ENCODE measurements at places on chromosomes 5 and 9. TPM values are rescaled to one million over a fixed set of nuclear protein-coding genes. Genes with fewer than 3 reads are reported as not detected.

GRCh38 chr5:78974601-78975000 lies 10.5 kb downstream of the ARSB start:
- no peaks in the 10 kb centered on the region for H3K4me1 ChIP-seq
- H3K27ac ChIP-seq = no peak overlapping the region
- no peak for DNase-seq
- no peaks in the 10 kb centered on the region for H3K36me3 ChIP-seq
- H3K4me3 ChIP-seq = no peak overlapping the region

GRCh38 chr5:68644971-68645370 lies 429.4 kb downstream of the PIK3R1 start:
- H3K4me1 ChIP-seq = no peaks in the 10 kb centered on the region
- no peaks in the 10 kb centered on the region for H3K36me3 ChIP-seq
- no peaks in the 10 kb centered on the region for H3K27me3 ChIP-seq
- H3K4me3 ChIP-seq = no peak overlapping the region

DNA sequence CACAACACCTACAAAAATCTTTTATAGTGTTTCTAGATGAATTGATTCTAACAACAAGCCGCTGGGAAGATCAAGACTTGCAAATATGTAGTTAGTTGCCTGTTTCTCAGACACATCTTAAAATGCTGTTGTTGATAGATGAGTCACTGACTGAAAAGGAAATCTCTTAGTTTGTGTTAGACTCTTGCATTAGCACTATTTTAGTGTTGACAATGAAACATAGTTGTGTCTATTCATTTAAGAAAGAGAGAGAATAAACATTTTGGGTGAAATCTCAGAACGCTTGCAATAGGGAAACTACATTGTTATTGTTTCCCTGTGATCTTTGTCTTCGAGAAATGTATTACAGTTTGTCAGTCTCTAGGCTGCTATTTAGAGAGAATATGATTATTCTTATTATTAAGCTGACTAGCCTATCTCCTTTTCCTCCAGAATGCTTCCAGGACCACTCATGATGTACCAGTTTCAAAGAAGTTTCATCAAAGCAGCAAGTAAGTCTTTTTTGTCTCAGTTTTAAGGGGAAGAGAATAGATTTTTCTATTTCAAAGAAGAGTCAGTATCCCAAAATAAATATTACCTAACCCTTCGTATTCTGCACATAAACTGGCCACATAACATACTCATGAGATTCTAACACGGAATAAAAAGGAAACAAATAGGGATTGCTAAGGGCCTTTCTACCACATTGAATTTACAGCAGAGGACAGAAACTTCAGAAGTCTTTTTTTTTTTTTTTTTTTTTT lies 285.6 kb downstream of the ARHGAP26 start:
- DNase-seq = no peak
- H3K4me1 ChIP-seq = peaks cover 24% of the 10 kb centered on the region
- H3K4me3 ChIP-seq = no peak overlapping the region
- no peak overlapping the region for H3K27ac ChIP-seq

PROP1 gene
- not detected for total RNA-seq

- no peak overlapping the region for H3K27ac ChIP-seq
- no peaks in the 10 kb centered on the region for H3K4me1 ChIP-seq
- peaks cover 14% of the 10 kb centered on the region for H3K27me3 ChIP-seq
- H3K36me3 ChIP-seq = peaks cover 1% of the 10 kb centered on the region
- H3K4me3 ChIP-seq = no peak overlapping the region
- no peak for DNase-seq
Observed at GRCh38 chr9:137175345-137175961, 3.6 kb upstream of the TMEM210 start.

DNA sequence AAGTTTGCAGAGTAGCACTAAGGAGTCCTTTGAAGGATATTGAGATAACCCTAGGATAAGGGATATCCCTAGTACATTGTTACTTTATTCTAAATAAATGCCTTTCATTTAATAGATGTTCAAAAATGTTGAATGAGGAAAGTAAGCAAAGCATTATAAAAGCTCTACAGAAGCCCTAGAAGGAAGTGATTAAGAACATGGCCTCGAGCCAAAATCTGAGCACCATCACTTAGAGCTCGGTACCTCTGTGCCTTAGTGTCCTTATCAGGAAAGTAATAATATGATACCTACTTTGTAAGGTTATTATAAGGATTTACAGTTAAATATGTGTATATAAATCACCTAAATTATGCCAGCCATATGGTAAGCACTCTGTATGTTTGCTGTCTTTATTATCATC lies 242.6 kb downstream of the KIAA0825 start:
- no peaks in the 10 kb centered on the region for H3K27me3 ChIP-seq
- no peak overlapping the region for H3K27ac ChIP-seq
- no peak overlapping the region for H3K4me3 ChIP-seq
- DNase-seq = no peak
- H3K36me3 ChIP-seq = no peaks in the 10 kb centered on the region
- H3K4me1 ChIP-seq = no peaks in the 10 kb centered on the region

GRCh38 chr5:116621599-116621998 lies 47.0 kb upstream of the SEMA6A start:
- H3K4me1 ChIP-seq = no peaks in the 10 kb centered on the region
- no peak overlapping the region for H3K27ac ChIP-seq
- H3K27me3 ChIP-seq = no peaks in the 10 kb centered on the region
- H3K36me3 ChIP-seq = no peaks in the 10 kb centered on the region
- DNase-seq = no peak

DNA sequence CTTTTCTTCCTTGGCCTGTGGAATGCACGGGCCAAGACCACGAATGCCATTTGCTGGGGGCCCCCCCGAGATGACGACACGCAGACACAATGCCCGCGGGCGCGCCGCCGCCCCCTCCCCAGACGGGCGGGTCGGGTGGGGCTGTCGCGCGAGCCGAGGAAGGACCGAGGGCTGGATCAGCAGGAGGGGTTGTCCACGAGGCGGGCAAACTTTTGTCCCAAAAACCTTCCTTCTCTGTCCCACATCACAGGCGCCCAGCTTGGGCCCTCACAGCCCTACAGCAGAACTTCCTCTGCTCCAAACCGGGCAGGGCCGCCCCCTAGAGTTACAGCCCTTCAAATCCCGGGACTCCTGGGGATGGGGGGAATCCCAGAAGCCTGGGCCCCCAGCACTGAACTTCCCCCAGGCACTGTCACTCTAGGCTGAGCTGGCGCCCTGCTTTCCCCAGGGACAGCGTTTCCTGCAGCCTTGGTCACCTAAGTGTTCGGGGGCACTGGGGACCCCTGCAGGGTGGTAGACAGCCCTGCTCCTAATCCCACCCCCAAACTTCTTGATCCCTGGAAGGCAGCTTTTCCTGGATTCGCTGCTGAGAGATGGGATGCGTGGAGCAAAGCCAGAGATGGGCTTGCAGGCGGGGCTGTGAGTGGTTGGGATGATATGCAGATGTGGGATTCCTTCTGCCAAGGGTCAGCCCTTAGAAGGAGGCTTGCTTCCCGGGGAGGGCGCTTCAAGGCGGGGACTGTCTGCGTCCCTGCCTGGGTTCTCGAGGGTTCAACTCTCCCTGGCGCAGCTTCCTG lies 980 bp downstream of the COL5A1 start:
- no peak for DNase-seq
- H3K27me3 ChIP-seq = no peaks in the 10 kb centered on the region
- H3K27ac ChIP-seq = no peak overlapping the region
- H3K4me1 ChIP-seq = no peaks in the 10 kb centered on the region
- no peaks in the 10 kb centered on the region for H3K36me3 ChIP-seq

DNA sequence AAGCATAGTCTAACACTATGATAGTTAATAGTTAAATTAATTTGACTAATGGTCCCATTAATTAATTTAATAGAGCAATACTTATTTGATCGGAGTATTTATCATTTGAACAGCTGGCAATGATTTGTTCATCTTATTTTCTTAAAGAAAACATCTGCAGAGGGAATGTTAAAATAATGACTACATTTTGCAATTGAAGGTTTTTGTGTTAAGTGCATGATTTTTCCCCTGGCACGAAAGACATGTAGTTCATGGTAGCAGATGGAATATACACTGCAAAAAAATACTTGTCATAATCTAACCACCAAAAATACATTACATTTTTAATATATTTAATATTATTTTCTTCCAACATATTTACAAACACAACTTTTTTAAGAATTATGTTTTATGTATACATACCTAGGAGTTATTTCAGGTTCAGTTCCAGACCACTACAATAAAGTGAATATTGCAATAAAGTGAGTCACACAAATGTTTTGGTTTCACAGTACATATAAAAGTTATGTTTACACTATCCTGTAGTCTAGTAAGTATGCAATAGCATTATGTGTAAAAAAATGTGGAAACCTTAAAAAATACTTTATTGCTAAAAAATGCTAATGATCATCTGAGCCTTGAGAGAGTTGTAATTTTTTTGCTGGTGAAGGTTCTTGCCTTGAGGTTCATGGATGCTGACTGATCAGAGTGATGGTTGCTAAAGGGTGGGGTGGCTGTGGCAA lies 292.6 kb upstream of the DAB2 start:
- DNase-seq = no peak
- no peak overlapping the region for H3K4me3 ChIP-seq
- no peaks in the 10 kb centered on the region for H3K4me1 ChIP-seq

GRCh38 chr9:18905028-18905882 lies 127.8 kb downstream of the SAXO1 start:
- no peaks in the 10 kb centered on the region for H3K27me3 ChIP-seq
- H3K4me3 ChIP-seq = no peak overlapping the region
- no peaks in the 10 kb centered on the region for H3K4me1 ChIP-seq
- DNase-seq = no peak
- H3K36me3 ChIP-seq = no peaks in the 10 kb centered on the region

- no peak overlapping the region for H3K27ac ChIP-seq
- no peaks in the 10 kb centered on the region for H3K4me1 ChIP-seq
- DNase-seq = no peak
- H3K4me3 ChIP-seq = no peak overlapping the region
- H3K27me3 ChIP-seq = no peaks in the 10 kb centered on the region
Observed at GRCh38 chr5:119919279-119919678, 289.9 kb downstream of the FAM170A start.

C1QTNF3 gene
- 7.2 TPM for total RNA-seq

DNA sequence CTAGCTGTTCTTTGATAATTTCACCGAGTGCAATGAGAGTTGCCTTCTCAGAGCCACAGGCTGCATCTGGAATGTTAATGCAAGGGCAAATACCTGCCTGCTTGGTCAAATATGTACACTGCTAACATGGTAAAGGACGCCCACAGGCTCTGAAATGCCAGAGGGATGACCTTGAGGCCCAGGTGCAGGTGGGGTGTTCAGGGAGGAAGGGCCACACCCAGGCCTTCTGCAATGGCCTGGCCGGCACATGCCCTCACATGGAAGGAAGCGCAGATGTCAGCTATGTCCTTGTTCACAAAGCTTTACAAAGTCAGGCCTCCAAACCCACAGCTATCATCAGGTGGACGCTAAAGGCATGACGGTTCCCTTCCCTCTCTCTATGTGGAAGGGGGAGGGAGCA lies 48.6 kb downstream of the HRH2 start:
- no peak overlapping the region for H3K4me3 ChIP-seq
- no peaks in the 10 kb centered on the region for H3K4me1 ChIP-seq
- peaks cover 6% of the 10 kb centered on the region for H3K36me3 ChIP-seq
- no peaks in the 10 kb centered on the region for H3K27me3 ChIP-seq
- no peak for DNase-seq

- no peaks in the 10 kb centered on the region for H3K36me3 ChIP-seq
- no peaks in the 10 kb centered on the region for H3K27me3 ChIP-seq
- no peak overlapping the region for H3K4me3 ChIP-seq
- DNase-seq = no peak
- no peak overlapping the region for H3K27ac ChIP-seq
Observed at GRCh38 chr9:121826711-121827110, 175.3 kb downstream of the DAB2IP start.

DNA sequence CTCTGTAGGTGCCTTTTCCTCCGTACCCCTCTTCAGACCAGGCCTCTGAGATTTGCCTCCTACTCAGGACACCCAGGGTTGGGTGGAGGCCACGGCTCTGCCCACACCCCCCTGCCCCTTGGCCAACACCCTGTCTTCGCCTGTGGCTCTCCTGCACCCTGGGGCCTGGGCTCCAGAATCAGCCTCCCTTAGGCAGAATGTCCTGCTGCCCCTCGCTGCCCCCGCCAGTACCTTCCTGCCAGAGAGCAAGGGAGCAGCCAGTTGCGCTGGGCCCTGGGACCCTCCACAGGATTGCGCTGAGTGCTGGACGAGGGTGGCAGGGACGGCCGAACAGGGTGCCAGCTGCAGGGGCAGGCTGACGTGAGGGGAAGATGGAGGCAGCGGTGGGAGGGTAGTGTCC lies 53.5 kb downstream of the COL5A1 start:
- H3K36me3 ChIP-seq = no peaks in the 10 kb centered on the region
- DNase-seq = no peak
- H3K27ac ChIP-seq = no peak overlapping the region
- H3K4me1 ChIP-seq = no peaks in the 10 kb centered on the region
- H3K4me3 ChIP-seq = no peak overlapping the region

SLC25A2 gene
- 0.38 TPM for total RNA-seq

GRCh38 chr9:98686961-98687855 lies 21.5 kb downstream of the GABBR2 start:
- no peak for DNase-seq
- no peaks in the 10 kb centered on the region for H3K27me3 ChIP-seq
- no peak overlapping the region for H3K27ac ChIP-seq
- H3K4me1 ChIP-seq = no peaks in the 10 kb centered on the region
- H3K4me3 ChIP-seq = no peak overlapping the region

DNA sequence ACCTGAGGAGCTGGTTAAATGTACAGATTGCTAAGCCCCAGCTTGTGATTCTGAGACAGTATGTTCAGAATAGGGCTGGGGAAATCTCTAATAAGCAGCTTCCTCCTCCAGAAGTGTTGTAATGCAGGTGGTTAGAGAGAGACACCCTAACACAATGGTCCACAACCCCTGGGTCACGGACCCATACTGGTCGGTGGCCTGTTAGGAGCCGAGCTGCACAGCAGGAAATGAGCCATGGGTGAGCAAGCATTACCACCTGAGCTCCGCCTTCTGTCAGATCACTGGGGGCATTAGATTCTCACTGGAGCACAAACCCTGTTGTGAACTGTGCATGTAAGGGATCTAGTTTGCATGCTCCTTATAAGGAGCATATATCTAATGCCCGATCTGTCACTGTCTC lies 61.8 kb downstream of the SLC36A1 start:
- H3K4me3 ChIP-seq = no peak overlapping the region
- H3K4me1 ChIP-seq = no peaks in the 10 kb centered on the region
- H3K27ac ChIP-seq = no peak overlapping the region
- DNase-seq = no peak

DNA sequence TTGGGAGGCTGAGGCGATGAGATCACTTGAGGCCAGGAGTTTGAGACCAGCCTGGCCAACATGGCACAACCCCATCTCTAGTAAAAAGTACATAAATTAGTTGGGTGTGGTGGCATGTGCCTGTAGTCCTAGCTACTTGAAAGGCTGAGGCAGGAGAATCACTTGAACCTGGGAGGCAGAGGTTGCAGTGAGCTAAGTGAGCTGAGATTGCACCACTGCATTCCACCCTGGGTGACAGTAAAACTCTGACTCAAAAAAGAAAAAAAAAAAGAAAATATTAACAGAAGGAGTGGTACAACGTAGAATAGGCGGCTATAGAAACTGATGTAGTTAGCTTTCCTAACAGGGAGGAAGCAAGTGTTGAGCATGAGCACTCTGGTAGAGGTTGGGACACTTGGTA lies 59.9 kb downstream of the PBX3 start:
- no peak for DNase-seq
- H3K4me3 ChIP-seq = no peak overlapping the region
- no peak overlapping the region for H3K27ac ChIP-seq
- H3K4me1 ChIP-seq = no peaks in the 10 kb centered on the region
- H3K27me3 ChIP-seq = no peaks in the 10 kb centered on the region

GRCh38 chr9:75911390-75911789 lies 20.9 kb downstream of the PCSK5 start:
- no peak overlapping the region for H3K27ac ChIP-seq
- no peak overlapping the region for H3K4me3 ChIP-seq
- H3K4me1 ChIP-seq = no peaks in the 10 kb centered on the region
- H3K27me3 ChIP-seq = no peaks in the 10 kb centered on the region
- no peaks in the 10 kb centered on the region for H3K36me3 ChIP-seq

Data from CD4-positive, alpha-beta memory T cell (primary cell).